ENCODE measurements at places on chromosomes 11 and 22.
A peak's percentile ranks its signal among the peaks of the same experiment; 100 is the strongest.

GRCh38 chr11:88303037-88303436, 34.5 kb downstream of the CTSC start:
- DNase-seq: no peak

GRCh38 chr11:12164061-12165014, 53.9 kb downstream of the MICAL2 start:
- DNase-seq: peak; percentile 83

- DNase-seq: no peak
These were observed 54.4 kb downstream of the FCHSD2 start for GRCh38 chr11:73087730-73088129.

GRCh38 chr11:130436171-130436570, 7.8 kb upstream of the ADAMTS8 start:
- DNase-seq: no peak

DNA sequence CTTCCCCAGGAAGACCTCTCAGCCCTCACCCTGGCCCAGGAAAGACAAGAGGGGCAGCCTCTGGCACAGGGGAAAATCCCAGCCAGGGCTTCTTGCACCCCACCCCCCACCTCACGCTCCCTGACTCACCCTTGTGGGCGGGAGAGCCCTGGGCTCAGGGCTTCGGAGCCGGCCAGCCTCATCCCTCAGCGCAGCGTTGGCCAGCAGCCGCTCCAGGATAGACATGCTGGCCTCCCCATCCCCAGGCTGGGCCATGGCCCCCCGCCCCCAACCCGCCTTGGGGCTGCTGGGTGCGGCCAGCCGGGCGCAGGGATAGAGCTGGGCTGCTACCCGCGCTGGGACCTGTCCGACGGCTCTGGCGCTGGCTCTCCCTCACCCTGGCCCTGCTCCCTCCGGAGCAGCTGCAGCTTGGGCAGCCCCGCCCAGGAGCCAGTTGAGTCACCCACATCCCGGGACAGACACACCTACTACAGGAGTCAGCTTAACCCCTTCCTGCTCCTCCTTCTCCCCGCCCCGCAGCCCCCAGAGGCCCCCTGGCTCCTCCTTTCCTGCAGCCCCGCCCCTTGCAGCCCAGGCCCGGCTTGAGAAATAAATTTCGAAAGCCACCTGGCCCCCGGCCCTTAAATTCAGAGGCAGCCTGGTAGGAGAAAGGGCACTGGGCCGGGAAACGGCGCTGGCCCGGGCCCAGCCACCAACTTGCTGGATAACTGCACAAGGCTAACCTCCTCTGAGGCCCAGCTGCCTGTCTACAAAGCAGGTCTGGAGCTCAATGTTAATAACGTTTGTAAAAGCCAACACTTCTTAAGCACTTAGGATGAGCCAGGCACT, 13.4 kb downstream of the TNKS1BP1 start:
- peak; percentile 73 for DNase-seq

- DNase-seq: no peak
These were observed 838.6 kb downstream of the TBC1D22A start for GRCh38 chr22:47600791-47601625.

DNA sequence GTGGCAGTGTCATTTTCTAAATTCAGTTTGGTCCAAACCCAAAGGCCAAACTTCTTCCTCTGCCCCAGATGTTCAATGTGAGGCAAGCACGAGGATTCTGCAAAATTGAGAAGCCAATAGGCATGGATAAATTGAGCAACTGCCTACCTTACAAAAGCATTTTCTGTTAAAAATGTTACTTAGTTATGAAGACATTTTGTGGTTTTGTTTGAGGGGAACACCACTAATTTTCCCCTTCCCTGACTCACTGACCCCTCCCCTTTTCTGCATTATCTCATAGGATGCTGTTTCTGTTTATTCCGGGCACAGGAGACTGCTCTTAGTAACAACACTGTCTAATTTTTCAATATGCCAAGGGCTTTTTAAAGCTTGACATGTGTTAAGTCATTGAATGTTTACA, 462.8 kb downstream of the INSC start:
- DNase-seq: no peak

GRCh38 chr11:93775289-93775688, 8.8 kb upstream of the MED17 start:
- no peak for DNase-seq

DNA sequence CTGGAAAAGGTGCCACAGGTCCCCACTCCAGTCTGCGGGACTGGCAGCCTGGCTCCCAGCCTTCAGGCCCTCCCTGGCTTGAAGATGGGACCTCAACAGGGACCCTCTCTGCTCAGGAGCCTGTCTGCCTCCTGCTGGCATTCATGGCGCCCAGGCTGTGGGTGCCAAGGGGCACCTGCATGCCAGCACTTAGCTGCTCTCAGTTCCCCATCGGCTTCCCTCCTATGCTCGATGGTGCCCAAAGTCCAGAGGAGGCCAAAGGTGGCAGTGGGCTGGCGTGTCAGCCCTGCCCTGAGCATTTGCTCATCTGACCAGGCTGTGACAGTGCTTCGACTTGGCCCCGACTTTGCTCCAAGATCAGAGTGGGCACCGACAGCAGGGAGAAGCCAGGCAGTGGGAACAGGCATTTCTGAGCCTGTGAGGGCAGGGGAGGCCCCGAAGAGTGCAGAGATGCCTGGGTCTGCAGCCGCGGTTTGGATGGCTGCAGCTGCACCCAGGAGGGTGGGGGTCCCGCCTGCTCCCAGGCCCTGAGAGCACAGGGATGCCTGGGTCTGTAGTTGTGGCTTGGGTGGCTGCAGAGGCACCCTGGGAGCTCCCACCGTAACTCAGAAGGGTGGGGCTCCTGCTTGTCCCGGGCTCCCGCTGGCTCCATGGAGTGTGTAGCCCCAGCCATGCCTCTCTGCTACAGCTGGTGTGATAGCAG, 463.6 kb downstream of the TBC1D22A start:
- DNase-seq: no peak

DNA sequence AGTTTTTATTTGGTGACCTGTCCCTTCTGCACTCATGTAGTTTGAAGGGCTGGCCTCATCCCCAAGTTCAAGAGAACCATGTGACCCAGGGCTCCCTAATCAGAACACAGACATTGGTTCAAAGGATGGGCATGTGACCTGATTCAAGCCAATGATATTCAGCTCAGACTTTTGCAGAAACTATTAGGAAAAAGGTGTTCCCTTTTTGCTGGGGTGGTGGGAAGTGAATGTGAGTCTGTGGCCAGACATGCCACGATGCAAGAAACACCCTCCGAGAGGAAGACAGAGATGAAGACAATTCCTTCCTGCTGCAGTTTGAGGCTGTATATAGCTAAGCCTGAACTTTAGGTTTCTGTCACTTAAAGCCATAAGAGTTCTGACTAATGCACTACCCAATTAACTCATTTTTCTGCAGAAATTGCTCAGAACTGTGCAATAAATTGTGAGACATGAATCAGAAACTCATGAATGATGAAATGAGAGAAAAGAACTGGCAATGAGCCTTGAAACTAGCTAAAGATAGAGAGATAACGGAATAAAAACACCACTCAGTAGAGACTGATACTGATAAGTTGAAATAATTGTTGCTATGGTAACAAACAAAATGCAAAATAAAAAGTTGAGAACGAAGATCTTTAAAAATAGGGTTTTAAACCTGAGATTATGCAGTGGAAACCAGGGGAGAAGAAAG, 9.2 kb upstream of the MAPK1 start:
- peak; percentile 19 for DNase-seq

DNA sequence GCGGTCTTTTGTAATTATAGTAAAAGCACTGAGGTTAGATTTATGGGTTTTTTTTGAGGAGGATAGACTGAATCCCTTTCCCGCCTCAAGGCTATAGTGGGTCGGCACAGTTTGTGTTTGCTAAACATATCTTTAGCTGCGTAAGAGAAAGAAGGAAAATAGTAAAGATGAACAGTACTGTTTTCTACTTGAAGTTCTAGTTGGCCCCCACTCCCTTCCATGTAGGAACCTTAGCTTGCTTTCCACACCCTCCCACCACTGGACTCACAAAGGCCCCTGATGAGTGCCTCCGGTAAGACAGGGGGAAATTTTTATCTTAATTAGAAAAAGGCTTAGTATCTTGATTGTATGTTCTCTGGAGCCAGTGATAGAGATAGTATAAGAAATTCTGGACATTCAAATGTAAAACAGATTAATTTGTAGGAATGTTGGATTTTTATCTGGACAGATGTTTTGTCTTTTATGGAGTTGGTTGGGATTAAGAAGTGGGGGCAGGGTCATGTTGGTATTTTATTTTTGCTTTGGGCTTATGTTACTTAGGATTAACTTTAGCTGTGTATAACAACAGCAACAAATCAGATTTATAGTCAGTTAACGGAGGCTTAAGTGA, 49.4 kb downstream of the PTPRJ start:
- no peak for DNase-seq

DNA sequence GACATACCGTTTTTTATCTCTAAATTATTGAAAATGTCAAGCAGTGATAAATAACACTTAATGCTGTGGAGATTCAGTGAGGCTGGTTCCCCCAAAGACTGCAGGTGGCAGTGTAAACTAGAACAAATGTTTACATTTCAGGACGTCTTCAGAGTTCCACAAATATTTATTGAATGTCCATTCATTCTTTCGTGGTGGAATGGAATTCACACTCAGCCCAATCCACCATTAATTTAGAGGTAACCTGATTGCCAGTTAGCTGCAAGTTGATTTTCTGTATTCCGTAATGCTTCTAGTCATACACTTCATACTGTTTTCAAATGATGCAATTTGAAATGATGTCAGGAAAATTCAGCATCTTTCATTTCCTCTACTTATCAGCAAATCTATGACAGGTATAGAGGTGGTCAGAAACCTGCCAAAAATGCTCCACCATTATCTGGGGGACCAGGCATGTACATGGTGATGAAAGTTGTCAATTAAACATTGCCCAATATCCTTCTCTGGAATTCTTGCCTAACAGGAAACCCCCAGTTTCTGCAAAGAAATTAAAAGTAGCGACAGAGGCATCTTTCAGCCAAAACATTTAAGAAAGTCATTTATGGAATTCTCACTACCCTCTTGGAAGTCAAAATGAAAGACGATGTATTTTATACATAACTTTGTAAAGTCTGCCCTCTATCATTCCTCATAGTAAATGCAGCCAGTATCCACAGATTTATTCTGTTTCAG, 94.3 kb upstream of the BMAL1 start:
- DNase-seq: peak; percentile 58

DNA sequence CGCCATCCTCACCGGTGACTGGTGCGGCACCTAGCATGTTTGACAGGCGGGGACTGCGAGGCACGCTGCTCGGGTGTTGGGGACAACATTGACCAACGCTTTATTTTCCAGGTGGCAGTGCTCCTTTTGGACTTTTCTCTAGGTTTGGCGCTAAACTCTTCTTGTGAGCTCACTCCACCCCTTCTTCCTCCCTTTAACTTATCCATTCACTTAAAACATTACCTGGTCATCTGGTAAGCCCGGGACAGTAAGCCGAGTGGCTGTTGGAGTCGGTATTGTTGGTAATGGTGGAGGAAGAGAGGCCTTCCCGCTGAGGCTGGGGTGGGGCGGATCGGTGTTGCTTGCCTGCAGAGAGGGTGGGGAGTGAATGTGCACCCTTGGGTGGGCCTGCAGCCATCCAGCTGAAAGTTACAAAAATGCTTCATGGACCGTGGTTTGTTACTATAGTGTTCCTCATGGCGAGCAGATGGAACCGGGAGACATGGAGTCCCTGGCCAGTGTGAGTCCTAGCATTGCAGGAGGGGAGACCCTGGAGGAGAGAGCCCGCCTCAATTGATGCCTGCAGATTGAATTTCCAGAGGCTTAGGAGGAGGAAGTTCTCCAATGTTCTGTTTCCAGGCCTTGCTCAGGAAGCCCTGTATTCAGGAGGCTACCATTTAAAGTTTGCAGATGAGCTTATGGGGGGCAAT, 1.1 kb downstream of the NEAT1 start:
- DNase-seq: peak; percentile 29

DNA sequence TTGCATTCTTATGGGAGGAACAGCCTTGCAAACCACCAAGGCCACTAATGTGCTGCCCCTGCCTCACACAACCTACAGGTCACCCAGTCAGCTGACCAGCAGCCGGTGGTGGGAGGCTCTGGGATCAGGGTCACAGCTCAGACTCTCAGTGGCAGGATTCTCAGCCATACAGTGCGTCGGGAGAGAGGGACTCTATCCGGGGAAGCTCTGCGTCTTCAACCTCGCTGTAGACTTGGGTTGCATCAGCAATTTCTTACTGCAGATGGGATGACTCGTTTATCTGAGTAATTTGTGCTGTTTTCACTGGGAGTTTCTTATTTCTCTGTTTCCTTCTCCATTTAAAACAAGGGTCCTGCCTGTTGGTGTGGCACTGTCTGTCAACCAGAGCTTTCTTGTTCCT, 257.7 kb downstream of the TBC1D22A start:
- no peak for DNase-seq

DNA sequence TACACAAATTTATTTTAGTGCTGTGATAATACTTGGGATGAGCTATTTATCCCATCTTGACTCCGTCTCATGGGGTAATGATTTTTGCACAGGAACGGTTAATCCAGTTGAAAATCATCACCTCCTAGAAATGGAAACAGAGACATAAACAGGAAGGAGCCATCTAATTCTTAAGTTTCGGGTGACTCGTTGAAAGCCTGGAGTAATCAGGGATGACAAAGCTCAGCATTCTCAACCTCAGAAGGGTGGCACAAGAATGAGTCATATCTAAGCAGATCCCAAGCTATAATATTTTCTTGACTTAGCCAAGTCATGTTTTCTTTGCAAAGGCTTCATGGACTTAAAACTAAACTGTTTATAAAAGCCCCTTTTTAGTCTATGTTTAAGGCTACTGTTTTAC, 280.8 kb upstream of the CCDC90B start:
- DNase-seq: no peak

- DNase-seq: no peak
These were observed 205.0 kb downstream of the CWF19L2 start for GRCh38 chr11:107252429-107253161.

DNA sequence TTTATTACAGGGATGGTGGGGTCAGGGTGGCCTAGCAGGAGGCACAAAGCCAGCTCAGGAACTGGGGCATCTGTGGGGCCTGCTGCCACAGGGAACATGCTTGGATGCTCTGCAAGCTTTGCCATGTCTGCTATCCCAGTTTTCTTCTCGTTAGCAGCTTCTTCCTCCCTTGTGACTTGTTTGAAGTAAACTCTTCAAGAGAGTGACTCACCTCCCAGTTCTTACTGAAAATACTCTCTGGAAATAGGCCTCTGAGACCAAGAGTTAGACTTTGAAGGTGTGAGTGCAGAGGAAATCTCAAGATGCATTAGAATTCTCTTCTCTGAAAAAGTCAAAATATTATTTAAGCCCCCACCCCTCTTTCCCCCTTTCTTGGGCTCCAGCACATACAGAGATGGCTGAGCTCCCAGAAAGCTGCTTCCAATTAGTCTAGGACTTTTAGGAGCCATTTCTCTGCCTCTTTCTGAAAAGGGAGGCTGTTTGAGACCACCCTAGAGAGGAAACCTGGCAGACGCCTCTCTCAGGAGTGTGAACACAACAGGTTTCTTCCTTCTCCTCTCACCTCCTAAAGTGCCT, 15.1 kb downstream of the CWC15 start:
- DNase-seq: peak; percentile 15

GRCh38 chr11:134481135-134481534, 69.1 kb upstream of the B3GAT1 start:
- DNase-seq: no peak

GRCh38 chr22:35575116-35575748, 34.6 kb downstream of the RASD2 start:
- no peak for DNase-seq
